ENCODE measurements at places on chromosomes 7 and 10.

DNA sequence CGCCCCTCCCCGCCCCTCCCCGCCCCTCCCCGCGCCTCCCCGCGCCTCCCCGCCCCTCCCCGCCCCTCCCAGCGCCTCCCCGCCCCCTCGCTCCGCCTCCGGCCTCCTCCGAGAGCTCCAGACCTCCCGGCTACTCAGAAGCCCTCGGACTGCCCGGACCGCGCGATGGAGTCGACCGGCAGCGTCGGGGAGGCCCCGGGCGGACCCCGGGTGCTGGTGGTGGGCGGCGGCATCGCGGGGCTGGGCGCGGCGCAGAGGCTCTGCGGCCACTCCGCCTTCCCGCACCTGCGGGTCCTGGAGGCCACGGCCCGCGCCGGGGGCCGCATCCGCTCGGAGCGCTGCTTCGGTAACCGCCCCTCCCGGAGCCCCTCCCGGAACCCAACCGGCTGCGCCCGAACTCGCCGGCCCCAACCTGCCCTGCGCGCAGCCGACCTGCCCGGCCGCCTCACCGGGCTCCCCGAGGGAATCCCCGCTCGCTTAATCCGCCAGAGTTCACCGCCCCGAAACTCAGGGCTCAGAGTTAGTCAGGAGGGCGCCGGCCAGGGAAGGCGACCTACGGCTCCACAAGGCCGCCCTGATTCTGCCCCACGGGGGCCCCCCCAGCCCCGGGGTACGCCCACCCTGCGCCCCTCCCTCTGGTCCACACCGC lies at the start of gene PAOX:
Gene PAOX, plus strand, starts transcription at position 111 of the 649 bp plus-strand sequence. Its CDS starts 55 bp downstream, at position 166.
- no peak for DNase-seq

GRCh38 chr7:151663382-151664100 lies 143.8 kb upstream of the RHEB start:
- DNase-seq = no peak

DNA sequence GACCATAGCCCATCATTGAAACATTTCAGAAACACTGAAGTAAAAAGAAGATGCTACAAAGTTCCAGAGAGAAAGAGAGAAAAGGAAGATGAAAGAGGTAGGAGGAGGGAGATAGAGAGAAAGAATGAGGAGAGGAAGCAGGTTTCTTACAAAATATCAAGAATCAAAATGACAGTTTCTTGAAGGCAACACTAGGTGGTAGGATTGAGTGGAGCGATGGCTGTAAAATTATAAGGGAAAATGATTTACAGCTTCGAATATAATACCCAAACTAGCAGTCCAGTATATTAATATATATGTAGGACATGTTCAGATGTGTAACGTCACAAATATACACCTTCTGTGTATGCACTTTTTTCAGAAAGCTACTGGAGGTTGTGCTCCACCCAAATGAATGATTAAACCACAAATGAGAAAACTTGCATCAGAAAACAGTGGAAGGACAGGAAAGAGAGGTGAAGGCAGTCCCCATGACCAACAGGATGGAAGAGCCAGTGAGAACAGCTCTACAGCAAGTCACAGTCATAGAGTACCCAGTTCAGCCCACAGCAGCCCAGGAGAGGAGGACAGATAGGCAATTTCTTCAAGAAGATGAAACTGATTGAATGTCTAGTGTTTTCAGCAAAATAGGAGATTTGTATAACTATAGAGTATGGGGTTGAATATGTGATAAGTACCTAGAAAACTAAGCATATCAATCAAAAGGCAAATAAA lies 151.5 kb upstream of the TARP start:
- no peak for DNase-seq

DNA sequence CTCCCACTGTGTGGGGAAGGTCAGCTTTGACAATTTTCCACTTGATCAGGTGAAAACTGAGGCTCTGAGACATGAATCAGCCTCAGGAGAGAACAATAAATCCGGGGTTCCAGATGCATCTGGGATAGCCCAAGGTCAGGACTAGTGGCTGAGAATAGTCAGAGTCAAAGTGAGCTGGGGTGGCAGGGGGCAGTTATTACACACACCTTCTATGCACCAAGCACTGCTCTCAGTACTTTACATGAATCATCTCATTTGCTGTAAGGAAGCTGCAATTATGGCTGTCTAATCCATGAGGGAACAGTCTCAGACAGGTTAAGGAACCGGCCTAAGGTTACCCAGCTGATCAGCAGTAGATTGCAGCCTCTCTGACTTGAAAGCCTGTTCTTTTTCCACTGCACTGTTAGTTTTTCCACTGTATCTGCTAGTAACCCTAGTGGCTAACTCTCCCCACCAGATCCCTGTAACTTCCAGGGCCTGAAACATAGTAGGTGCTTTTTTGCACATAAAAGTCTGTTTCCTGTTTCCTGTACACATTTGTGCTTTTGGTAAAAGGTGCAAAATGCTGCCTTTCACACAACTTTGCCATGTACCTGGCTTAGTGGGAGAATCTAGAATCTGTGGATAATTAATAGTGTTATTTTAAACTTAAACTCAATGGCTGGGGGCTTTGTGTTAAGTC lies 125.9 kb downstream of the EMX2 start:
- DNase-seq = no peak

- DNase-seq = no peak
Observed at GRCh38 chr10:31999070-31999660, 57.1 kb downstream of the KIF5B start.

DNA sequence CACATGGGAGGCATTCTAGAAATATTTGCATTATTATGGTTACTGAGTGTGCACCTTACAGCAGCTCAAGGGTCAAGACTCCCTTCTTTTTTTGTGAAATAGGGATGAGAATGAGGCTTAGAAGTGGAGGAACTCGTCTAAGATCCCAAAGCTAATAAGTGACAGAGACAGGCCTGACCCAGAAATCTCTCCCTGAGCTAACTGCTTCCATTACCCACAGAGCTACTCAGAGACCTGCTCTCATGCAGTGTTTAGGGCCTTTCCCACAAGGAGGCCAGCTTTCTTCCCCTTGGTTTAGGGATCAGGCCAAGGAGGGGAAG lies 301.7 kb downstream of the RPS24 start:
- DNase-seq = no peak

- no peak for DNase-seq
Observed at GRCh38 chr7:148503900-148504487, 86.6 kb upstream of the C7orf33 start.

- DNase-seq = no peak
Observed at GRCh38 chr7:103894656-103895596, 94.5 kb downstream of the RELN start.

GRCh38 chr7:24595671-24596418 lies 22.6 kb downstream of the PALS2 start:
- DNase-seq = no peak

GRCh38 chr10:60707841-60708240 lies 70.4 kb upstream of the CDK1 start:
- no peak for DNase-seq

DNA sequence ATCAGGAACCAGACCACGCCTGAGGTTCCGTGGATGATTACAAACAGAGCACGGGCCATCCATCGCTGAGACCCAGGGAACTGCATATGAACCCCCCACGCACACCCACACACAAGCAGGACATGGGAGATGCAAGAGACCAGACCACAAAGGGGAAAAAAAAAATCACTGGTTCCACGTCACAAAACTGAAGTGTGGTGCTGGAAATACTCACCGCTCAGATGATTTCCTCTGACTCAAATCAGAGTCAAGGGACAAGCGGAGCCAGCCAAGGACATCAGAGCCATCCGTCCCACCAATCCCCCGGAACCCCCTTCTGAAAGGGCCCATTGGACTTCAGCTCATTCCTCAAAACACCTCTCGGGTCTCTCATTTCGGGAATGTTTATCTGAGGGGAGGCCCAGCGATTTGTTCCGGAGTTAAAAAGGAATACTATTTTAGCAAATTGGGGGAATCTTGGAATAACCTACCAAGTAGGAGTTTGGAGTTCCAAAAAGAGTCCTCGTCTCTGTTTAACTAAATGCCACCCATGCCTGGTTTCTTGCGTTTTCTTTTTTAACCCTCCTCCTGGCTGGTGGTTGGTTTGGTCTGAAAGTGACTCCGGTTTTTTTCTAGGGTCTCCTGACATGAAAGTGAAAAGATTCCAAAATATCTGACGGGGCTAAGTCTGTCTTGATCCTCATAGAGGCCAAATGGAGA lies 15.0 kb downstream of the SNX8 start:
- DNase-seq = no peak

DNA sequence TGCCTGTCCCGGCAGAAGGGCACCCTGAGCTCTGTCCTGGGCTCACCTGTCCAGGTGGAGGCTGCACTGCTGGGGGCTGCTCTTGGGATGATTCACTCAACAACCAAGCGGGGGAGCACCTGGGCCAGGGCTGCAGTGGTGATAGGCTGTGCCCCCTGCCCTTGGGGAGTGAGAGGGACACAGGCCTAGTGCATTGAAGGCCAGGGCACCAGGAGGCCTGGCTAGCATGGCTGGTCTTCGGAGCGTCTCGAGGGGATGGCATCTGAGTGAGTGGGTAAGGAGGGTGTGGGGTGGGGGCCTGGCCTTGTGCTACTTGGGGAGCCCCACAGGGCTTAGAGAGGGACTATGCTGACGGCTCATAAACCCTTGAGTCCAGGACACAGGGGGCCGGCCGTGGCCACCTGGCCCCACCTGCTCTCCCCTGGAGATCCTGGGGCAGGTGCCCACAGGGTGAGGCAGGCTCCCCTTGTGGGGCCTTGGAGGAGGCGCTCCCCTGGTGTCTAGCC lies 3.1 kb downstream of the PWWP2B start:
- no peak for DNase-seq

DNA sequence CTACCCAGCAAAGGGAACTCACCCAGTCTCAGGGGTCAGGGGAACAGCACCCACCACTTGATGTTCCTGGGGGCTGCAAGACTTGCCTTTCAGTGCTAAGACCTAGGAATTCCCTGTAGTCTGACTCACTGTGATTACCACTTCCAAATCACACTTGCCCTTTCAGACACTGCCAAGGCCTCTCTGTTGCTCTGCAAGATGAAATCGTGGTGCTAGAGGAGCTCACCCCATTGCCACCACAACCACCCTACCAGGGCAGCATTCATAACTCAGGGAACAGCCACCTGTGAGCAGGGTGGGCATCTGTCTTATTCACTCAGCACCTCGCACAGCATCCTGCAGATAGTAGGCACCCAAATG lies 36.5 kb downstream of the XPNPEP1 start:
- no peak for DNase-seq

- DNase-seq = no peak
Observed at GRCh38 chr10:31586723-31587638, 268.0 kb downstream of the ZEB1 start.

DNA sequence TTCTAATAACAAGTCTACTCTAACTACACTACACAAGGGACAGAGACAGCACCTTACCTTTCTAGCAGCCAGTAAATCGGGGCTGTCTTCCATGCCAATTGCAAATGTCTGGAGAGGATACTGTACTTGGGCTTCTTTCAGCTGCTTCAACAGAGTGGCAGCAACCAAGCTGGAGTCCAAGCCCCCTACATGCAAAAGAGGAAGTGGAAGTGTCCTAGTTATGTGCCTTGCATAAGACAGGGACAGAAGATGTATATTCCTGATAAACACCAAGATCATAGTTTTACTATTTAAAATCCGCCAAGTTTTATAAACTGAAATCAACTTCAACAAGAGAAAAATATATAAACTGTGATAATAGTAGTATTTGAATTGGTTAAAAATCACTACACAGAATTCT lies 14.0 kb downstream of the ASNS start:
- DNase-seq = no peak

GRCh38 chr7:141295367-141295895 lies 221.6 kb downstream of the TMEM178B start:
- no peak for DNase-seq

DNA sequence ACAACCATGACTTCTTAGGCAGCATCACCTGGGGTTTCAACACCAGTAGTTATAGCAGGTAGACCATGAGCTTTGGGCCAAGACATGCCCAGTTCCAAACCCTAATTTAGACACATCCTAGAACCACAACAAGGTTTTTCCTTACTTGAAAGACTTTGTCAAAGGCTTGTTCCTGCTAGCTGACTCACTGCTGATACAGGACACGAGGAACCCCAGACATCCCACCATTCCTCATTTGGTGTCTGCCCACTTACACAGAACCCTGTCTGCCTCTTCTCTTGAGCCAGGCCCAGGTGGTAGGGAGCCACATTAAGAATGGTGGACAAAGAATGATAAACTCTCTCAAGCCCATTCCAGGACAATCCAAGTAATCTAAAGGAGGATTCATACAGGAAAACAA lies 109.0 kb downstream of the CCDC71L start:
- no peak for DNase-seq

GRCh38 chr10:130121486-130122079 lies 11.0 kb upstream of the C10orf143 start:
- no peak for DNase-seq

DNA sequence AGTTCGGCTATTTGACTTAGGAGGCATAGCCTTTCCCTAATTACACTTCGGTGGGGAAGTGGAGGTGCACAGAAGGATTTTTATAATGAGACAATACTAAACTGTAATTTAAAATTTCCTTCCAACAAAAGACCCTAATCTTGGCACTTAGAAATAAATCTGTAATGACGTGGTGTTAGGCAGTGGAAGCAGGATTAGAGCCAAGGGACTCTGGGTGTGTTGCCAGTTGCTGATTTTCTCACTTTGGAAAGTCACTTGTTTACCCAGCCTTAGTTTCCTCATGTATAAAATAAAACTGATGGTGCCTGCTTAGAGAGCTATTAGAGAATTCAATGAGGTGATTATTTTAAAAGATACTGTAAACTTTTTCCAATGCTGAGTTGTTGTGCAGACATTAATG lies 287.2 kb downstream of the AUTS2 start:
- DNase-seq = no peak

DNA sequence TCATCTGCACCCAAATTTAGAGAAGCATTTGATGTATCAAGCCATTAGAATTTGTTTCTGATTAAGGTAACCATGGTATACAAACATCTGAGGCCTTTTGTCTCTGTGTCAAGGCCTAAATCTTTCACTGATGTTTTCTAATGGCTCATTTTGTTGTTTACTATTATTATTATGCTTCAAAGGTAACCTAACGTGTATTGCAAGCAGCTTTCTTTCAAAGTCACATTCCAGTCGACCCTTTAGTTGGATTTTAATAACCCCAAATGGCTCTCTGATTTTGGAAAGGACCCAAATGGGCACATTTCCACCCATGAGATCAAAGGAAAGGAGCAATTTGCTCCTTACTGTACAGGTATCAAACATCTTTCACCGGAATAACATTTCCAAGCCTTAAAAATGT lies 46.7 kb upstream of the WNT16 start:
- no peak for DNase-seq

DNA sequence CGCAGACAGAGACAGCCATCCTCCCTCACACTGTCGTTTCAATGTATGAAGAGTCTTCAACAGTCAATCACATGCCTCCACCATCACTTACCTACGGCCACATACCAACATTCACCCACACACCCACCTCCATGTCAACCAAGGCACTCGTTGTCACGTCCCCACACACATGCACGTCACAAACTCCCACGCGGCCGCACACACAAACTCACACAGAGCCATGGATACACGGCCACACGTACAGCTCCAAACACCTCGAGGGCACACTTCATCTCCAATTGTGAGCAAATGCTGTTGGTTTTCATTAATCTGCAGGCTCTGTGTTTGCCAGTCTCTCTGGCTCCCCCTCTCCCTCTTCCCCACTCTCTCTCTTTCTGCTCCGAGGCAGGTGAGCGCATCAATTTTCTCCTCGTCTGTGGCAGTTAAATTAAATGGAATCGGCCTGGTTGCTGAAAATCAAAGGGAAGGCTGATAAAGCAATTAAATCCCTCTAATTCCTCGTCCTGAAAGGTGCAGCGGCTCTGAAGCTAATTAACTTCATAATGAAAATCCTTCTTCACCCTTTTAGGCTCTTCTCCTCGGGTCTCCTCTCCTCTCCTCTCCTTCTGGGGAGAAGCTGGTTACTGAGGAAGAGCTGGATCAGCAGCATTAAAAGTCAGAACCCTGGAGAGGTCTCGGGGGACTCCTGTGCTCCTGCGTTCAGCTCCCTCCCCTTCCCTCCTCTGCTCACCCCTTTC lies 53.8 kb upstream of the SLF2 start:
- DNase-seq = peak; percentile 22
